Ovary (tissue), 10 donors: ENCODE measurements at places on chromosomes 3 and 15.

- no peaks in the 10 kb centered on the region for H3K36me3 ChIP-seq
- H3K27me3 ChIP-seq = no peaks in the 10 kb centered on the region
- peak overlapping the region; percentile 14 for H3K4me3 ChIP-seq
- H3K27ac ChIP-seq = peak overlapping the region; percentile 70
- peak; percentile 93 for DNase-seq
- H3K4me1 ChIP-seq = peaks cover 17% of the 10 kb centered on the region
Observed at GRCh38 chr15:92617549-92618520, 37.7 kb downstream of the FAM174B start.

GRCh38 chr3:186759231-186759930, 24.0 kb upstream of the EIF4A2 start:
- no peaks in the 10 kb centered on the region for H3K4me1 ChIP-seq
- no peaks in the 10 kb centered on the region for H3K36me3 ChIP-seq
- no peak overlapping the region for H3K27ac ChIP-seq
- no peaks in the 10 kb centered on the region for H3K27me3 ChIP-seq
- no peak overlapping the region for H3K4me3 ChIP-seq

GRCh38 chr15:62262305-62262941, 97.3 kb upstream of the C2CD4B start:
- no peaks in the 10 kb centered on the region for H3K4me1 ChIP-seq
- no peaks in the 10 kb centered on the region for H3K27me3 ChIP-seq
- no peak for DNase-seq

- H3K4me3 ChIP-seq = no peak overlapping the region
- no peak for DNase-seq
- H3K27me3 ChIP-seq = no peaks in the 10 kb centered on the region
- H3K4me1 ChIP-seq = no peaks in the 10 kb centered on the region
Observed at GRCh38 chr3:32862247-32862935, 44.6 kb downstream of the TRIM71 start.
